ENCODE measurements at places on chromosomes 1 and 21. TPM values are rescaled to one million over a fixed set of nuclear protein-coding genes. Genes with fewer than 3 reads are reported as not detected.

Gene FCER1A
- total RNA-seq, result not detected

Gene ADAM30
- not detected for total RNA-seq

Gene SH3D21
- total RNA-seq, result 4.7 TPM

Gene POGZ
- total RNA-seq, result 24.9 TPM

Data from placental pericyte (primary cell).